Non-pigmented ciliary epithelial cell (primary cell): ENCODE measurements at places on chromosomes 3 and 15.

DNA sequence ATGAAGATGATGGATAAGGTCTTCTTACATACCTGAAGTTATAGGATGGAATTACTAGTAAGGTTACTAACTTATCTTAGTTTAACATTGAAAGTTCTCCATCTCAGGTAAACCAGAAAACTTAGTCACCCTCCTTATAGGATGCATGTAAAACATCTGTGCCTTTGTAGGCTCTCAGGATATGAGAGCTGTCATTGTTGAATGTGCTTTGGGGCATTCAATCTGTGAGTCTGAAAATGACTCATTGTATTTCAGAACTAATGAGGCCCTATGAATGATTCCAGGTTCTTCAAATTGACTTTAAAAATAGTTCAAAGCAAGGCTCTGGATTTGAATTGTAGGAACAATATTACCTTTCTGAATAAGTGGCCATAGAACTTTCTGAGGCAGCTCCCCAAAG lies 237.7 kb upstream of the AZI2 start:
- no peak for DNase-seq

- no peak for DNase-seq
These were observed 51.4 kb upstream of the RNF7 start for GRCh38 chr3:141686466-141687291.

DNA sequence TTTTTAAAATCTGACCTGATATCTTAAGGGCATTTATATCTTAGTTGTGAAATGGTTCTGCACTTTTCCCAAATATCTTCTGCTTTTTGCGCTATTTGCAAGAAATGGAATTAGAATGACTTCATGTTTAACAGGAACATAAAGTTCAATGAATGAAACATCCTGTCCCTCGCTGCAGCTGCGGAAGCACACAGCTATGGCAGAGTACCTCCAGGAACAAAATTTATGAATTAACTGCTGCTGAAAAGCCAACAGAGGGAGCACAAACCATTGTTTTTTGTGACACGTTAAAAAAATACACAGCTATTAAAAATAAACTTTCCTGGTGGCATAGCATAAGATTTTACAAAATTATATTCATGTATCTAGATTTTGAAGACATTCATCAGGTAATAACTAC lies 404.4 kb upstream of the MDFIC2 start:
- no peak for DNase-seq

DNA sequence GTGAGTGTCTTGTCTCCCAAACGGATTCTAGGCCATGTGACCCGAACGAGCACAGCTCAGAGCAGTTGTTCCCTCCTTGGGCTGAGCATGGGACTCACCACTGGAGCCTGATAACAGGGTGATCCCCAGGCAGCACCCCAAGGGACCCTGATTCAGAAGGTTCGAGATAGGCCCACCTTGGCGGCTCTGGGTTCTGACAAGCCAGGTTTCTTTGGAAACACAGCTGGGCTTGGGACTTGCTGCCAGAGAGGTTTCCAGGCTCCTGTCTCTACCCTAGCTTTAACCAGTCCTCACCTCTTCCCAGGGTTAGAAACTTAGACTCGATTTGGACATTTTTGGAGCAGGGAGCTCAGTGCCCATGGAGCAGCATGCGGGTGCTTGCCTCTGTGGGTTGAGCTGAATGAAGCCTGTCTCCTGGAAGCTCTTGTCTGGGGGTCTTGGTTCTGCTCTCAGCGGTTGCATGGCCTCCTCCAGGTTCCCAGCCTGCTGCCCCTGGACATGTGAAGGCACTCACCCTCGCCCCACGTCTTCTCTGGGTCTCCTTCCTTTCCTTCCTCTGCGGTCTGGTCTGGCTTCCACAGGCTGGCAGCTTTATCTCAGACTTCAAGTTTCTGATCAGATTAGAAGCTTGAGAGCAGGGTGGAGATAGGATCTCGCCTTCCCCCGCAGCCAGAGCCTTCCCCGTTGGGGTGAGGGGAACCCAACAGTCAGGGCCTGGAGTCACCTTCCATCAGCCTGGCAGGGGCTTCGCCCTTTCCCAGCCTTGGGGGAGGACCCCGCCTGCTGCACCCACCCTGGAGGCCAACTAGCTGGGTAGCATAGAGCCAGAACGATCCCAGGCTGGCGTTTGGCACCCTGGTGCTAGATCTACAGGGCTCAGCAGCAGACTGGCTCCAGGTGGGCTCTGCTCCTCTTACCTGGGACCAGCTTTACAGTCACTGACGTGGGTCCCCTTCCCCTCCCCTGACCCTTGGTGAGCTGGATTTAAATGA lies 21.0 kb downstream of the PAQR5 start:
- no peak for DNase-seq

GRCh38 chr15:47587940-47588802 lies 129.1 kb upstream of the SEMA6D start:
- DNase-seq, result no peak

GRCh38 chr3:170033489-170033888 lies 4.3 kb upstream of the GPR160 start:
- DNase-seq, result no peak

- no peak for DNase-seq
These were observed 93.1 kb upstream of the KBTBD8 start for GRCh38 chr3:66904831-66905493.

DNA sequence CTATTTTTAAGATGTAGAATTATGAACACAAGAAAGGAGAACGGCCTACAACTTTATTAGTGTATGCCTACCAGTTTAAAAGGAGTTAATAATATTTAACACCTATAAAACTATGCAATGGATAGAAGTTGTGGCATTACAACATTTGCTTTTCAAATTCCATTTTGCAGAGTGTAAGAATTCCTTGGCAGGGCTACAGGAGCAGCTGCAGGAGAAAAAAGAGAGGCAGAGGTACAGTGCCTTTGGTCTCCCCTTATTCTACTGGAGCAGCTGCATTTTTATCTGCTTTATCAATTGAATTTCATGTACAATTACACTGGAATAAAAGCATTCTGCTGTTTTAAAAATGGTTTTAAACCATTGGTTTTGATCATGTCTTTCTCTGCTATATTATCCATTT lies 145.7 kb upstream of the KCNH8 start:
- DNase-seq, result no peak

GRCh38 chr3:29912600-29913288 lies 631.9 kb downstream of the RBMS3 start:
- no peak for DNase-seq

DNA sequence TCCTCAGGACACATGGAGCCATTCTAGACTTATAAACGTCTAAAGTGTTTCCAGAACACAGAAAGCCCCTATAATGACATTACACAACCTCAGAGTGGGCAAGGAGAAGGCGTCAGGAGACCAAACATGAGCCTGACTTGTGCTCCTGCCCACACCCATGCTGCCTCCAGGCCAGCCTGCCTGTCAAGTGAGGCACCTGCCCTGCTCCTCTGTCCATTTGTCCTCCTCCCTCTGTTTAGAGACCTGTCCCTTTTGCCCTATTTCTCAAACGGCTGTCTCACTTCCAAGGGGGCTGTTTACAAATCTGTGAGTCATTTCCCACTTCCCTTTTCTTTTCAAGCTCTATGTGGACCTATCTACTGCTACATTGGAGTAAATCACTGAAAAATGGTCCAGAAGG lies 21.0 kb downstream of the ZDHHC3 start:
- DNase-seq, result no peak

DNA sequence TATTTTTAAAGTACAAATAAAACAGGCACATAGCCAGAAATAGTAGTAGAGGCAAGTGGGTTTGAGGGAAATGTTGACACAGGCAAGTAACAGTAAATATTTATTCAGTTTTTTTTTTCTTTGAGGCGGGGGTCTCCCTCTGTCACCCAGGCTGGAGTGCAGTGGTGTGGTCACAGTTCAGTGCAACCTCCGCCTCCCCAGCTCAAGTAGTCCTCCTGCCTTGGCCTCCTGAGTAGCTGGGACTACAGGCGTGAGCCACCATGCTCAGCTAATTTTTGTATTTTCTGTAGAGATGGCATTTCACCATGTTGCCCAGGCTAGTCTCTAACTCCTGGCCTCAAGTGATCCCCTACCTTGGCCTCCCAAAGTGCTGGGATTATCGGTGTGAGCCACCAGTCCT lies 43.5 kb downstream of the PHLDB2 start:
- no peak for DNase-seq

DNA sequence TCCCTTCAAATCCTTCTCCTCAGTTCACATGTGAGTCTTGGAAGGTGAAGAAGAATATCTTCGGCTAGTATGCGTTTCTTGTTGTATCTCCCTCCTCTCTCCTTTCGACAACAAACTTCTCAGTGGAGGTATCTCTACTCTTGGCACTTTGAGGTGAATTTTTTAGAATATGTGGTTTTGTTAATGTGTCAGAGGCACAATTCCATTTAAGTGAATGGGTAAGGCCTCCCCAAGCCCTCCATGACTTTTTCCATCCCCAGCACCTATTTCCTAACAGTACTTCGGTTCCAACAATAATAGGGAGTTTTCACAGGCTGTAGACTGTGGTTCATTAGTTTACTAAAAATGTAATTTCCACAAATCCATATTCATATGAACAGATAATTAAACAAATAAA lies 74.2 kb downstream of the TM4SF4 start:
- DNase-seq, result no peak

DNA sequence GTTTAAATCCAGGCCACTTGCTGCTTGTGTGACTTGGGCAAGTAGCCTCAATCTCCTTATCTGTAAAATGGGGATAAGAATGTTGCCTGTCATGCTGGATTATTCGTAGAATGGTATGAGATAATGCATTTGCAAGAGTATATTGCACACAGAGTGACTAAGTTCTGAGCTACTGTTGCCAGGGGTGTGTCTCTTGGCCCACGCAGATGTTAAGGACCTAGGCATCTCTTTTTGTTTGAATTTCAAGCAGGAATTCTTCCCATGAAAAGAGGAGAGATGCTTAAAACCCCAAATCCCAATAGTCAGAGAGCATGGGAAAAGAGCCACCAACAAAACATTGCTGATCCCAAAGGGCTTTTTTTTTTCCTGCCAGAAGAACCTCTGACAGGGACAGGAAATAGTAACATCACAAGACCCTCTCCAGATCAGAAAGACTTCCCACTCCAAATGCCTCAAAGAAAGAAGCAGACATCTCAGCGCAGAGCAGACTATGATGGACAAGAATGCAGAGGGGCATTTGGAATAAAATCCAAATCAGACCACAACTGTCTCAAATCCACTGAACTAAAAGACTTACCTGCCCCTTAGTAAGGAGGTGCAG lies 90.5 kb downstream of the MRPL46 start:
- DNase-seq, result no peak

GRCh38 chr3:150844484-150844883 lies 60.8 kb downstream of the MINDY4B start:
- no peak for DNase-seq

GRCh38 chr15:71754660-71755059 lies 55.7 kb upstream of the NR2E3 start:
- no peak for DNase-seq

DNA sequence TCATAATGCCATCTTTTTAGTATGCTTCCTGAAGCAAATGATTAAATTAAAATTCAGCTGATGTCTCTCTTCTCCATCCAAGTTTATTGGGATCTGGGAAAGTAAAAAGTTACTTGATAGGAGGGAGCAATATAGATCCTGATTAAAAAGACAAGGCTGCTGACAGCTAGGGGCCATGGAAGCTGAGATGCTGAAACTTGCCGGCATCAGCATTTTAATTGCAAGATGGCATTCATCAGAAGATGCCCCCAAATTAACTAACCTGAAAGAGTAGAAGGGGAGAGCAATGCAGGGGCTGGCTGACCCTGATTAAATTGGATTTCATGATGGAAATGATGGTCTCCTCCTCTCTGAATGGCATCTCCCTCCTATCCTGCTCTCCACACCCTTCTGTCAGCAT lies 31.1 kb downstream of the CPNE4 start:
- DNase-seq, result no peak

GRCh38 chr3:96986241-96986640 lies 171.8 kb downstream of the EPHA6 start:
- no peak for DNase-seq

GRCh38 chr15:69531665-69532027 lies 79.0 kb downstream of the RPLP1 start:
- no peak for DNase-seq

DNA sequence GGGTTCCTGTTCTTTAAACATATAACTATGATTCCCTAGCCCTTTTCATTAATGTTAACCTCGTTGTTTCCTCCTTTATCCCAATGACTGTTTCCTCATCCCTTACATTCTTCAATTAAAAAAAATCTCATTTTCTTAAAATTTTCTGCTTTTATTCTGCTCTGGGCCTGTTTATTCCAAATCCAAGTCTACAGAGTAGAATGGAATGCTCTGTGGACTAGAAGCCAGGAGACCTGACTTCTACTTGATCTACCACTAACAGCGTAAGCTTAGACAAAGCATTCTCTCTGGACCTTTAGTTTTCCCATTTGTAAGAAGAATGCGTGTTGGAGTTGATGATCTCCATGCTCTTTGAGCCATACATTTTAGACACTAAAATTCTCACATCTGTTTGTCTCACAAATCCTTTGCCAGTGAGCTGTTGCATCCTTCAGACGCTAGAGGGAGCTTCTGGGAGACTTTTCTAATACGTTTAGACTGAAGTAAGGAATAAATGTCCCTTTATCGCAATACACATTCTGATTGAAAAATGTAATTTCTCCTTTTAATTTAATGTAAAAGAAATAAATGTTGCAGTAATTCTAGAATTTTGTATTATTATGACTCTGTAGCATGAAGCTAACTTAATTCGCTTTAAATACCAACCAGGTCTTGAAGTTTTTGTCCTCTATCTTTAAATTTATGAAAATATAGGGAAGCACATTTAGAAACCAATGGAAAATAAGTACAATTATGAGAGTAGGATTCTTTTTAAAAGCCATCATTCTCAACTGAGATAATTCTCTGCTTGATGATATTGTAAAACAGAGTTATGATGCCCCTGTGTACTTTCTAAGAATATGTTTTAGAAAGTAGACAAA lies 21.7 kb upstream of the GMNC start:
- DNase-seq, result peak; percentile 20

DNA sequence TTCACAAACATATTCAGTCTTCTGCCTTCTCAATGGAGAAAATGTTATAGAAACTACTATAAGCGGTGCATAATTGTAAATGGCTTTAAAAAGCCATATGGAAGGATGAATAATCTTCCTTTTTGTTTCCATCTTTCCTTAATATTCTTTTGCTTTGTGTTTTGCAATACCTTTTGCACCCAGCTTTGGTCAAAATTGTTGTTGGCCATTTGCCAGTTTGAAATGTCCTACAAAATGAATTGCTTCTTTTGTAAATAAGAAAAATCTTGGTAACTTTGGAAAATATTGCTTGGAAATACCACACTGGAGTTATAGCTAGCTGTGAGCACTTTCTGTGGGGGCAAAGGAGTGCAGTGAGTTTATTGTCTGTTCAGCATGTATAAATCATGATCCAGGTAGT lies 93.5 kb upstream of the NR2F2 start:
- no peak for DNase-seq

- no peak for DNase-seq
These were observed 34.0 kb downstream of the ARIH2 start for GRCh38 chr3:48952510-48953118.

DNA sequence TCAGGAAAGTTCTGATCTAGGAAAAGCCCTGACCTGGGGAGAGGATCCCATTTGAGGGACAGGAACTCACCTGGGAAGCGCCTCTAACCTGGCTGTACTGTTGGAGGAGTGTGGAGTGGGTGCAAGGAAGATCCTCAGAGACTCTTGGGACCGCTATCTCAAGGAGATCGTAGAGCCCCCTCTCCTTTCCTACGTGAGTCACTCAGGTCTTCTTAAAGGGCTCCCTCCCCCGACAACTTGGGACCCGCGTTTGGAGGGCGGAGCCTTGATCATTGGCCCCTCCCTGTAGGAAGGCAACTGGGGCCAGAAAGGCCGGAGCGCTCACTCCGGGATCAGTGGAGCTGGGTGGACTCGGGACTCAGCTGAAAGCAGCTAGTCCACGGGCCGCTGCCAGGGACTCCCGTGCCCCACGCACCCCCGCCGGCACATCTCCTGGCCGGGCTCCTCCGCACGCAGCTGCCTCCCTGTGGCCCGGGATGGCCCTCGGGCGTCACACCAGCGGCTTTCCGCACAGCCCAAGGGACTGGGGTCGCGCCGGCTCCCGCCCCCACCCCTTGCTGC lies 520 bp downstream of the SLC26A6 start:
- DNase-seq, result peak; percentile 17
